ENCODE measurements at places on chromosomes 5 and 9.

DNA sequence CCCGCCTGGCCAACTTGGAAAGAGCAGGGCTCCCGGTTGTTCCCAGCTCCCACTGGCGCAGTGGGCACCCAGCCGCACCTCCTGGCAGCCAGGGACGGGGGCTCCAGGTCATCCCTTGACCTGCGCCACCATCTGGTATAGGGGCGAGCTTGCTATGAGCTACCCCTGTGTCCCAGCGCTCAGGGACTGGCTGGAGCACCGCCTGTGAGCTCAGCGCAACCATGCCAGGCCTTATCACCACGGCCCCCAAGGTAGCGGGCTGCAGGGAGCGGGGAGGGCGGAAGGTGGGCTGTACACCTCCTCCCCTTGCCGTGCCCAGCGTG, 15.4 kb upstream of the RASA1 start:
- DNase-seq, result no peak

DNA sequence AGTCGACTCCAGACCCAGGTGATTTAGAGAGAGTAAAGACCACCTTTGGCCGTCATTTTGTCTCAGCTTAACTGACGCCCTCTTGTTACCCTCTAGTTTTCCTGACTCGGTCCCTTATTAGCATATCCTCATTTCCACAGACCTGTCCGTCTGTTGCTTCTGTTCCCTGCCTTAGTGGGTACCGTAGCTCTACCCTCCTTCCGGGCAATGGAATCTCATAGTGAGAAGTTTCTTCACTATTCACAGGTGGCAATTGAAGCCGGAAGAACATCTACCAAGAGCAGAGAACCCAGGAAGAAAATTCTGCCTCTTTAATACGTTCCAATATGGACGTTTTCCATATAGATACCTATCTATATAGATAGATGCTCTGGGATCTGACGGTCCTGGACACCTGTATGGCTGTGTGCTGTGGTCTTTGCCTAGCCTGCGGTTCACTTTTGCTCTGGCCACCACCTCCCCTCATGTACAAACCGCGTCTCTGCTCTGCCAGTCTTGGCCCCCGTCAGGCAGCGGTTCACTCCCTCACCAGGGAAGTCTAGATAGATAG, 652 bp upstream of the TMEM161B start:
- DNase-seq, result no peak

- DNase-seq, result no peak
These were observed 36.9 kb upstream of the TESK1 start for GRCh38 chr9:35568196-35568595.

DNA sequence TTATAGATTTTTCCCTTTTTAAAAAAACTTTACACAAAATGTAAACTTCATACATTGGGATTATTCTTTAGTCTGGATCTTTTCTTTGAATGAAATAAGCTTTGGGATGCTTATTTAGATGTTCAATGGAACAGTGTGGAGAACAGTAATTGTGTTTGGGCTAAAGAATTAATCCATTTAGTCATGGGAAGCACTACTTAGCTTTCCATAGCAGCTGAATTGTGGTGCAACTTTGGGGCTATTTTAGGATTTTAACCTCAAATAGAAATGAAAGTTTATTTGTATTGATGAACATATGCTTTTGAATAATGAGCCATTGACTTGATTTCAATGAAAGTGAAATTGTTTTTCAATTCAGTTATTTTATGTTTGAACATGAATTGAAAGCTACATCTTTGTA, 72.4 kb downstream of the ZCCHC7 start:
- no peak for DNase-seq

GRCh38 chr9:17843236-17843635, 264.4 kb downstream of the SH3GL2 start:
- no peak for DNase-seq

DNA sequence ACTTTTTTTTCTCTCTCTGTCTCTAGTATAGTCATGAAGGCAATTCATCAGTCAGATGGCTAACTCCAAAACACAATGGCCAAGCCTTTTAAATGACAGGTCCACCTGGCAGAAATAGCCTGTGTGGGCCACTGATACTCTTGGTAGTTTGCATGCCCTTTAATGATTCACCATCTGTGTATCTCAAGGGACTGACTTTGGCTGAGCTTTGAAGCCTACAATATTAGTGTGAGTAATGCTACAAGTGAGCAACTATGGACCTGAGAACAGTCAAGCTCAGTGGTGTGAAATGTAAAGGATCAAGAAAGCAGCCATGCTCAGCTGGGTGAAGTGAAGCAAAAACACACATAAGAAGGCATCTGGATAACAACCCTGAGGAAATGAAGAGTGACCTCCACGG, 506.9 kb downstream of the TLE1 start:
- DNase-seq, result no peak

DNA sequence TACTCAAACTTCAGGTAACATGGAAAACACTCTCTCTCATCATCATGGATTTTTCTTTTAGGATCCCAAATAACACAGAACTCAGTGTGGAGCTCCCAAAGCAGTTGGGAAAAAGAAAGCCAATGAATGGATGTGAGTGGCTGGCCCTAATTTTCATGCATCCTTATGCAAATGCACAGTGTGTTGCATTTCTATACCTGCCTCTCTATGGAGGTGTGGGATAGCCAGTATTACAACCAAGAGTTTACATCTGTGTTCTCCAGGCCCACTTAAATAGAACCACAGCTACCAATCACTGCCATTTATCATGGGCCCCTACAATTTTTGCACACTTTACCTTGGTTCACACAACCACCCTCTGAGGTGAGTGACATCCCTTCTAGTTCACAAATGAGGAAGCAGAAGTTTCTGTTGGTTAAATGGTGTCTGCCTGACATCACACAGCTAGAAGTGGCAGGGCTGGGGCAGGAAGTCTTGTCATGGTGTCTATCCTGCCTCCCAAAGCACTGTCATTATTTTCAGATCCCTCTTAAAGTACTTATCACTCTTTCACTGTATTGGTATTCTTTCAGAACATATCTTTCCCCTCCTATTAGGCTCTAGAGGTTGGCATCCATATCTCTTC, 17.3 kb downstream of the MAMDC2 start:
- no peak for DNase-seq

DNA sequence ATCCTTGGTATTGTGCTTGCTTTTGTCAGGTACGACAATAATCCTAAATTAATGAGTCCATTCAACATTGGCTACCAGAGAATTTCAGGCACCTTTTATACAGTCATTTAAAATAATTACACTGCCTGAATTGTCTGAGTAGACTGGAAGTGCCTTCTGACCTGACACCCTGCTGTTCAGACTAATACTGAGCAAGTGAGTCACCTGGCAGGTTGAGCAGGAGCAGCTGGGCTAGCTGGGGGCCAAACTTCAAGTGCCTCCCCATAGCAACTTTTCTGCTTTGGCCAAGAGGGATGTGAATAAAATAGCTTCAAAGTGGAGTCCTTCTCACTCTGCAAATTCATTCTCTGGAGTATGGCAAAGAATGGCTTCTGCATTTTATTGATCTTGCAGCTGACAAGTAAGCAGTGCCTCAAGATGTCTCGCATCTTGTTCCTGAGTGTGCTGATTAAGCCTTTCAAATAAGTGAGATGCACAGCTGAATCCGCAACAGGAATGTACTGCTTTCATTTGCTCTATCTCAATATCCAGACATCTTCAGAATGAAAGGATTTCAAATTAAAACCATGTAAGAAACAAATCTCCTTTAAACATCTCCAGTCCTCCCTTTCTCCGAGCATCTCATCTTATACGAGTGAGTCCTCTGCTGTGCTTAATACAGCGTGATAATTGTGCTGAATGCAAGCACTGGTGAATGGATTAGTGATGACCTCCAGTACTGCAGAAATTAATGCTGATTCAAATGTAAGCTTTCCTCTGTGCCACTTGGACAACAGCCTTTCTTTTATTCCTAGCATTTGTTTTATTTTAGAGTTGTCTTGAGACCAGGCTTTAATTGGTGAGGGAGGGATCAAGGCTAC, 271.2 kb downstream of the EDIL3 start:
- no peak for DNase-seq

DNA sequence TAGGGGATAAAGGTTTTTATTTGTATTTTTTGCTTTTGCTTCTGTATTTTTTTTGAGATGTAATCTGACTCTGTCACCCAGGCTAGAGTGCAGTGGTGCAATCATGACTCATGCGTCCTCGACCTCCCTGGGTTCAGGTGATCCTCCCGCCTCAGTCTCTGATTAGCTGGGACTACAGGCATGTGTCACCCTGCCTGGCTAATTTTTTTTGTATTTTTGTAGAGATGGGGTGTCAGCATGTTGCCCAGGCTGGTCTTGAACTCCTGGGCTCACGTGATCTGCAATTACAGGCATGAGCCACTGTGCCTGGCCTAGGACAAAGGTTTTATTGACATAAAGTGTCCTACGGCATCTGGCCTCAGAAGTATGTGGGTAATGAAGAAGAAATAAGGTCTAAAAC, 297.1 kb upstream of the C9orf72 start:
- DNase-seq, result no peak

GRCh38 chr9:109312783-109313182, 8.1 kb downstream of the EPB41L4B start:
- DNase-seq, result no peak

GRCh38 chr5:2752059-2752820, 763 bp upstream of the IRX2 start:
- DNase-seq, result no peak

DNA sequence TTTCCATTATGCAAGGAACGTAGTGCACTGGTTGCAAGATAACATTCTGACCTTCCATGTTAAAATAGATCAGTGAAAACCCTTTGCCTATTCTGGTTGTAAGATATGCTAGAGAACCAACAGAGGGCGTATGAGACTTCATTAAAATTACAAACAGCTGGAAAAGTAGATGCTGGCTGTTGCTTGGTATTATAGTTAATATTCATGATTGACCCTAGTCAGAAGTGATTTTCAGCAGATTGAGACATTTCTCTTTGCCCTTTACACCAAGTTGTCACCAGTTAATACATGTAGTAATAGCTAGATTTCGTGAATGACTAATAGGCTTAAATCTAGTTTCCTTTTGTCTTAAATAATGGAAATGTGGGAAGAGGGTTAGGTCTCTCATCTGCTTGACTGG, 13.8 kb upstream of the FGF18 start:
- DNase-seq, result no peak

DNA sequence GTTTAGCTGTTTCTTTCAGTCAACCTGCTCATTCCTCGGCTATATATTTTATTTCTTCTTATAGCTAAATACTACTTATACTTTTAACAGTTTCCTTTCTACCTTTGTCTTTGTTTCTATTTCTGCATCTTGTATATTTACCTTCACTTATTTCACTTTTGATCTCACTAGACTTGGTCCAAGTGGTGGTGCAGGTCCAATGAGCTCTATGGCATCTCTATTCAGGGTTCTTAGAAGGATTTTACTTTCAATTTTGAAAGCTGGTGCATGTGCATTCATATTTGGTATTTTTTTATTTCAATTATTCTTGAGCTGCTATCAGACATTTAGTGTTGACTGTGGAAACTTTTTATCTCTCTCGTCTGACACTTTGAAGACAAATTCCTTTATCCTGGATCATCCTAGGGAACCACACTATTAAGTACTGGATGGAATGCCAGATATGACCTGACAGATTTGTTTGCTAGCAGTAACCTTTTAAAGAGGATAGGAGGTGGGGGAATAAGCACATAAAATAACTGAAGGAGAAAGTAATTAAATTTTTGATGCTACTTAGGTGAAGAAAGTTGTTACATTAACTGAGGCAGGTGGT, 123.1 kb upstream of the PJA2 start:
- DNase-seq, result no peak

DNA sequence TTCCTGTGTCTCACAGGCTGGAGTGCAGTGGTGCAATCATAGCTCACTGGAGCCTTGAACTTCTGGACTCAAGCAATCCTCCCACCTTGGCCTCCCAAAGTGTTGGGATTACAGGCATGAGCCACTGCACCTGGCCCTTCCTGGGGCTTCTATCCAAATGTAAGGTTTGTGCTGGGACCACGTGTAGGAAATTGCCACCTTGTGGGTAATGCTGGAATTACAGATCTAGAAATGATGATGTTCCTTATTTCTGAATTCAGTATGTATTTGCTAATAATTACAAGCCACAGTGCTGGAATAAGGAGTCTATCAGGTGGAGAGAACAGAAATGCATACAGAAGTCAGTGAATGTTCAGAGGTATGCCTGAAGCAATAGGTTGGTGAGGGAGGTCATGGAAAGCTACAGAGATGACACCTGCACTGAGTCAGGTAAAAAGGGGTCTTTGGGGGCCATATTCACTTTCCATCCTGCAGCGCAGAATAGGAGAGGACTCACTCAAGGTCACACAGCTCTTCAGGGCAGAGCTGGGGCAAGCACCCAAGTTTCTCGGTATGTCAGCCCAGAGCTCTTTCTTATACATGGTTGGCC, 8.8 kb upstream of the IGFBPL1 start:
- no peak for DNase-seq

GRCh38 chr9:71761938-71762353, 6.4 kb downstream of the CEMIP2 start:
- DNase-seq, result no peak

GRCh38 chr5:44246986-44247385, 142.2 kb downstream of the FGF10 start:
- DNase-seq, result no peak

- DNase-seq, result no peak
These were observed 17.4 kb downstream of the RXRA start for GRCh38 chr9:134343637-134344036.

- DNase-seq, result peak; percentile 92
These were observed at the start of gene TOR4A for GRCh38 chr9:137277329-137278041. Gene TOR4A (plus strand): TSS chr9:137277726. CDS start chr9:137278690, 964 bp downstream.

DNA sequence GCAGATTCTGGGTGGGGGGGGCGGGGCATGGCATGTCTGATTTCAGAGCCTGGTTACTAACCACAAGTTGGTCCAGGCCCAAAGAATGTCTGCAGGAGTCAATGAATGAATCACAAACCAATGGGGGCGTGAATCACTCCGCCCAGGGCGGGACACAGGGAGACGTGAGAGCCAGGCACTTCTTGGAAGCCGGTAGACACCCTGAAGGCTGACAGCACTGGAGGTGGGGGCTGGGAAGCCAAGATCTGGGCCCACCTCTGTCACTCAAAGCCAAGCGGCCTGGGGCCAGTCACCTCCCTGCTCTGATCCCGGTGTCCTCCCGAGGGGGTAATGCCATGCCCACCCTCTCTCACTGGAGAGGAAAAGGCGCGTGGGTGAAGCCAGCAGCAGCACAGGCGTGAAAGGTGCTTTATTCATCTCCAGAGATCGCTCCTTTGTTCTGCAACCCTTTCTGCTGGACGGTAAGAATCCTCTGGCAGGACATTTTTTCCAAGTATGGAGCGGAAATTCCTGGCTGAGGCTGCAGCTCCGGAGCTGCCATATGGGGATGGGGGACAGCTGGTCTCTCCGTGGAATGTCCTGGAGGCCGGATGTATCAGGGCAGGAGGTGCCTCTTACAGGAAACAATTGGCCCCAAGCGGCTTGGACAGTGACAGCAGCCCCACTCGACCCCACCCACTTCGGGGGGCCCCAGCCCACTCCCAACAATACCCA, 85.0 kb downstream of the STK10 start:
- peak; percentile 96 for DNase-seq

DNA sequence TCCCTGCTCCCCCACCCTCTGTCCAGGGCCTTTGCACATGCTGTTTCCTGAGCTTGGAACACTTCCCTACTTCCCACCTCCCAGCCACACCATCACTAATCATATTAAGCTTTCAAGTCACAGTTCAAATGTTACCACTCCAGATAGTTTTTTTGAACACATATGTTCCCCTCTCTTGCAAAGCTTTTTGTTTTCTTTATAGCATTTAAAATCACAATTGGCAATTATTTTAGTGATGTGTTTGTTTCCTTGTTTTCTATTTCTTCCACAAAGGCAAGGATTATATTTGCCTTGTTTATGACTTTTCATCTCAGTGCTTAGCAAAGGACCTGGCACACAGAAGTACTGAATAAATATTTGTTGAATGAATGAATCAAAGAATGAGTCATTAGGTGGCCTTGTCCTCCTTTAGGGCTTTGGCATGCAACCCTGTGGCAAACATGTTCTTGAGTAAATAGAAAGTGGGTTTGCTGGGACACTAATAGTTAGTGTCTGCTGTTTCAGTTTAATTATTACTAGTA, 386.8 kb downstream of the FGF10 start:
- no peak for DNase-seq

All from HTR-8/SVneo (cell line).